ENCODE measurements at places on chromosomes 4 and X. TPM values are rescaled to one million over a fixed set of nuclear protein-coding genes. Genes with fewer than 3 reads are reported as not detected.

GAGE1 gene
- total RNA-seq, result not detected

ZMYM3 gene
- 8.5 TPM for total RNA-seq

AMTN gene
- total RNA-seq, result not detected

HMGB2 gene
- total RNA-seq, result 85.0 TPM

CLCN4 gene
- total RNA-seq, result 0.84 TPM

TXLNG gene
- 8.5 TPM for total RNA-seq

RTL3 gene
- not detected for total RNA-seq

NUDT11 gene
- total RNA-seq, result 0.96 TPM

RS1 gene
- not detected for total RNA-seq

RLIM gene
- total RNA-seq, result 21.6 TPM

TMEM31 gene
- not detected for total RNA-seq

TSPAN6 gene
- total RNA-seq, result 36.4 TPM

MUC7 gene
- total RNA-seq, result not detected

DNA sequence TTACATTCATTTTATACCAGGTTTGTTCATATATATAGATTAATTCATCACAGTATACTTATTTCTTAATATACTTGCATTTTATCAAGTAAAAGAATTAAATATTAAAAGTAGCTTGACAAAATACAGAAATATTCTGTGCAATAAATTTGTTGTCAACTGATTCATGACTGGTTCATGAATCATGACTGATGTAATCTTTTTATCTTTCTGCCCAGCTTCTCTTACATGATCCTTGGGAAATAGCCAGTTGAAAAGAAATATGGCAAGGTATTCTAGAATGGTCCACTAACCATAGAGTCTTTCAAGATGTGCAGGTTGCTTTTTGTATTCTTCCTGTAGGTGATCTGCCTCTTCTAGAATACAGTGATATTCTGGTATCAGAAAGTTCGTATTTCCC is 4.2 kb upstream of the CCNA2 start:
- no peak for ATAC-seq

DNA sequence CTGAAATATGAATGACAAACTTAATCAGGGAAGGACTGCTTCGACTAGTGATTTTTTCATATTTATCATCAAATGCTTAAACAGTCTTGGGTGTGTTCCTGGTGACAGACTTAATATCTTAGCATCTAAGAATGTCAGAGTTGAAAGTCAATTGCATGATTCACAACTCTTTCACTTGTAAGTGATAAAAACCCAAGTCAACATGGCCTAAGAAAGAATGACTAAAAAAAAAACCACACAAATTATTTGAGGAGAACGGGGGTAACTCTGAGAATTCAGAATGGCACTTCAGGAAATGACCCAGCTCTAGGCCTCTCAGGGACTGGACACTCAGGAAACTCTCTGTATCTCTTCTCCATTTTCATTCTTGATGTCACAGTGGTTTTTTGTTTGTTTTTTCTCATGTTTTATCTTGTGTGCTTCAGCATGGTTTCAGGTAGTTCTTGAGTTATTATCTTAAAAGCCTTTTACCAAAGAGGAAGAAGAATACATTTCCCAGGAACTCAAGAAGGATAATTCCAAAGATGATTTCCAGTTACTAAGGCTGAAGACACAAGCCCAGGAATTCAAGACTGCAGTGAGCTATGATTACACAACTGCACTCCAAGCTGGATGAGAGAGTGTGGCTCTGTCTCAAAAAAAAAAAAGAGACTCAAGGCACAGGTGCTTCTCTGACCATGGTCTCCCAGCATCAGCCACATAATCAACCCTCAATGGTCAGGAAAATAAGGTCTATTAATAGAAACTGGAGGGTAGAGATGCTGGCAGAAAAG is 1697.8 kb upstream of the IGFBP7 start:
- no peak for ATAC-seq

DNA sequence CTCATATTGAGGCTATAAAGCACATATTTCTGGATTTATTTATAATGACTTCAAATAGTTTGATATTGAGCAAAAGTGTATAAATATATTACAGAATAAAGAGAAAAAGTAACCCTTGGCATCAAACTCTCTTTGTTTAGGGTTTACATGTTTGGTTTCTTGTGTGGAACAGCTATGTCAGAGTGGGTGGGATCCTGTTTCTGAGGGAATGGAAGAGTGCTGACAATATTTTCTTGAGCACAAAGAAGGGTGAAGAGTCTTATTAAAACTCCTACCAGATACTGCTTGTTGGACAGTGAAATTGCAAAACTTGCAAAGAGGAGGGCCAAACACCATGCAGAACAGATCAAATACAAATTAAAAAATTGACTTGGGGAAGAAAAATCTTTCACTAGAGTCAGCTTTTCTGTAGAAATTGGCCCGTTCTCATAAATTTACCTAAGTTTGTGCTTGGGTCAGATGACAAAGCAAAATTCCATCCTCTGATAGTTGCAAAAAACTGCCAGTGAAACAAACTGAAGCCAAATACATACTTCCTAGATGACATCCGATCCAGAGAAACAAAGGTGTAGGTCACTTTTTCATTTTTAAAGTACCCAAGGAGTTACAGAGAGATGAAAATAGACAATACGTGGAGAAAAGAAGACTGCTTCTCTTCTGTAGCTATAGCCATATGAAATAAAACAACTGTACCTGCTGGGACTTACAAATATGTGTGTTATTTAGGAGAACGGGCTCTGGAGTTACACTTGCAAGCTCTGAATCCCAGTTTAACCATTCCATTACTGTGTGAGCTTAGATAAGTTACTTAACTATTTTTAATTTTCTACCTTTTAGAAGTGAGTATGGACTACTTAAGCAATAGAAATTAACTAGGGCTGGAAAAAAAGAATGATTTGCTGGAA is 133.3 kb downstream of the MAML3 start:
- no peak for ATAC-seq

GRCh38 chrX:112355931-112356330 is 273.4 kb upstream of the TRPC5 start:
- no peak for ATAC-seq

- no peak for ATAC-seq
These were observed 312.8 kb downstream of the TENM3 start for GRCh38 chr4:182555997-182556418.

- ATAC-seq, result no peak
These were observed 50.2 kb downstream of the JAKMIP1 start for GRCh38 chr4:6150046-6150735.

DNA sequence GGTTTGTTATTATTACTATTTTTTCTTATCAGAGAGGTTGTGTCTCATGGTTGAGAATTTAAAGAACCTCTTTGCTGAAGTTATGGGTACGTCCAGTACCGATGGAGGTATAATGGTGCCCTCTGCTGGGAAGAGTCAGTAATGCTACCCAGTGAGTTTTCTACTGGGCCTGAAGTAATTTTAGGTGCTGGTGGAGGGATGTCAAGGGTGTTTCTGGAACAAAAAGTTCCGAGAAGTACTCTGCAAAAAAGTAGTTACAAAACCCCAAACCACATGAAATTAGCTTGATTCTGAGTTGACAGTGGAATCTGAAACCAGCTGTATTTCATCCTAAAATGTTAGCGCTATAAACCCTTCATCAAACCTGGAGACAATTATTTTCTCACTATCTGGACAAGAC is 102.5 kb upstream of the MID1 start:
- peak; percentile 63 for ATAC-seq

GRCh38 chrX:14022019-14022418 is 7.7 kb downstream of the GEMIN8 start:
- ATAC-seq, result no peak

DNA sequence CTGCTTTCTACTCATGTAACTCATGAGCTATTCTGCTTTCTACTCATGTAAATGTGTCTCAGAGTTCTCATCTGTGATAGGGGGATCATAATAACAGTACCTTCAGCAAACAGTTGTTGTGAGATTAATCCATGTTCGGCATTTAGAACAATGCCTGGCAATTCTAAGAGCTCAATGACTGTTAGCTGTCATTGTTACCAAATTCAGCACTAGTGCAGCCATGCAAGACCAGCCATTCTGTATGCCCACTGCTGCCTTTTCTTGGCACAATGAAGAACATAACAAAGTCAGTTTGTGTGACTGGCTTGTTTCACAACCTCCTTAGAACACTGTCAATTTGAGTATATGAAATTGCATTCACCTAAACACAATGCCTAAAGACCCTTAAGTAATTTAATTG is 163.2 kb downstream of the ANK2 start:
- ATAC-seq, result no peak

DNA sequence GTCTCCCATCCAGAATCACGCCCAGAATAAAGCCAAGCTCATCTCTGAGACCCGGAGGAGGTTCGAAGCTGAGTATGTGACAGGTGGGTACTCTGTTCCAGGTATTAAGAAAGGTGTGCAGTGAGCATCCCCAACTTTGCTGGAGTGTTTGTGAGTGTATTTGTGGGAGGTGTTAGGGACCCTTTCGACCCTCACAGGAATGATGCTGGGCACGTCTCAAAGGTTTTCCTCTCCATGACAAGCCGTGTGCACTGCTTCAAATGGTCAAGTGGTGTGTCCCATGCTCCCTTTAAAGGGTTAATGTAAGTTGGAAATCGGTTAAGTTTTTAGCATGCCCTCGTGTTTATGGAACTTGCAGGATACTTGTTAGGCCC is 442 bp downstream of the MOSPD2 start:
- ATAC-seq, result no peak

DNA sequence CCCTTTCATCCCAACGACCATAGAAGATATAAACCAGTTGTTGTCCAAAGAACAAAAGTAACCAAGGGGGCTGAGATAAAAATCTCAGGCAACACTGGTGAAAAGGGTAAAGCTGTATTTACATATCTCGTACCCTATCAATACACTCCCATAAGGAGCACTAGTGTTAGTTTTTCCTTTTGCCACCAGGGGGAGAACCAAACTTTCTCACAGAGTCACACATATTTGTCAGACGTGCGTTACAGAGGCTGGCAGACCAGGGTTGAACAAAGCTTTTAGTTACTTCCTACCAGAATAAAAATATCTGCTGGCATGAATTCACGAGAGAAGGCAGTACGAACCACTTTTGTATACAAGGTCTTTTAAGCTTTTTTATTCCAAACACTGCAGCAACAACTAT is 88.3 kb downstream of the AMELX start:
- peak; percentile 60 for ATAC-seq

DNA sequence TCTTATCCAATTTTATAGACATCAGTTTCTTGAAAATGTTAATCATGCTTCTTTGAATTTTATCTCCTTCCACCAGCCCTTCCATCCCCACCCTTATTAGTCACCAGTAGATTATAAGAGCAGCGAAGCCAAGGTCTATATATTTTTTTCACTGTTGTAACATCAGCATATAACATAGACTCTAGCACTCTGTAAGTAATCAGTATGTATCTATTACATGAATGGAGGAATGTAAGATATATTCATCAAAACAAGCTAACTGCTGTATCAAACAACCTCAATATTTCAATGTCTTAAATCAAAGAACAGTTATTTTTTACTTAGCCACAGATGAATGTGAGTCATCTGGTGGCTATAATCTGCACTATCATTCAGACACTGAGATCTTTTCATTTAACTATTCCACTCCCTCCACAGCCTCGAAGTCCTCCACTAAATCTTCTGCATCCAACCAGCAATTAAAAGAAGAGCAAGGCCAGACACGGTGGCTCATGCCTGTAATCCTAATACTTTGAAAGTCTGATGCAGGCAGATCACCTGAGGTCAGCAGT is 178.9 kb downstream of the CENPC start:
- no peak for ATAC-seq

GRCh38 chrX:13472975-13473374 is 96.4 kb upstream of the EGFL6 start:
- no peak for ATAC-seq

- ATAC-seq, result no peak
These were observed 12.0 kb downstream of the BST1 start for GRCh38 chr4:15714646-15715435.

DNA sequence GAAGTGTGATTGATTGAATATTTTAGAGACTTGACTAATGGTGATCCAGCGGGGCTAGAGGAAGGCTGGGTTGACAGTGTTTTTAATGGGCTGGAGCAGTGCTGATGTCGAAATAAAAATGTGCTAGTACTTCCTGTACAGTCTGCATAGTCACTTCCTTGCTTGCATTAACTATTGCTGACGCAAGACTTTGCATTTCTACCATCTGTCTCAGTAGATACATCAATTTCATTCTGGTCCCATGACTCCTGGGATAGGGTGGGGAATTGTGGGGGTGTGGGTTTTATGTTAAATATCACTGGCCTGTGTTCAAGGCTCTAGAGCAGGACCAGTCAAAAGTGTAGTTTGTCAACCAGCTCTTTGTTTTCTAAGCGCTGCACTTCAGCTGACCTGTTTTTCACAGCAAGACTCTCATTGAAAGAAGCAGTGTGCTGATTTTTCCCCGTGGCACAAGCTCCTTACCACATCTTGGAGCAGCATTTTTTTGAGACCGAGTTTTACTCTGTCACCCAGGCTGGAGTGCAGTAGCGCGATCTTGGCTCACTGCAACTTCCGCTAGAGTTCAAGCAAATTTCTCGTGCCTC is 35.2 kb upstream of the PHEX start:
- ATAC-seq, result peak; percentile 64

DNA sequence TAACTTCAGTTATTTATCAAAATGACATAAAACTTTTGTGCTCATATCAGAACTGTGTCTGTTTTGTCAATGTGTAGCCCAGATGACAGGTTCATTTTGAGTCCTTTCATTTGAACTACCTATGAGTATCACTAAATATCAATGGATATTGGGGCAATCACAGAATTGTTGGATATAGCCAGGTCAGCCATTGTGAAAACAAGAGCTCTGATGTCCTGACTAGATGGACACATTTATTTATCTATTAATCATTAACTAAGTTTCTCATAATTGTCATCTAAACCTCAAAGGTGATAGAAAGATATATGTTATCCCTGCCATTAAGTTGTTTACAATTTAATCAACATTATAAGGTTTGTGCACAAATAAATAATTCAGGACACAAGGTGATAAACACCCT is 638.3 kb upstream of the GRIA3 start:
- no peak for ATAC-seq

DNA sequence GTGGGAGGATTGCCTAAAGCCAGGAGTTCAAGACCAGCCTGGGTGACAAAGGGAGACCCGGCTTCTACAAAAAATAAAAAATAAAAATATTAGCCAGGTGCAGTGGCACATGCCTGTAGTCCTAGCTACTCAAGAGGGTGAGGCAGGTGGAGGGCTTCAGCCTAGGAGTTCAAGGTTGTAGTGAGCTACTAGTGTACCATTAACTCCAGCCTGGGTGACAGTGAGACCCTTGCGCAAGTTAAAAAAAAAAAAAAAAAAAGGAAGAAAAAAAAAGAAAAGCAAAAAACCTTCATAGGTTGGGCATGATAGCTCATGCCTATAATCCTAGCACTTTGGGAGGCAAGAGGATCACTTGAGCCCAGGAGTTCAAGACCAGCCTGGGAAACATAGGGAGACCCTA is 5.8 kb downstream of the SCLT1 start:
- ATAC-seq, result no peak

GRCh38 chr4:10080589-10081217 is 35.9 kb downstream of the WDR1 start:
- no peak for ATAC-seq

DNA sequence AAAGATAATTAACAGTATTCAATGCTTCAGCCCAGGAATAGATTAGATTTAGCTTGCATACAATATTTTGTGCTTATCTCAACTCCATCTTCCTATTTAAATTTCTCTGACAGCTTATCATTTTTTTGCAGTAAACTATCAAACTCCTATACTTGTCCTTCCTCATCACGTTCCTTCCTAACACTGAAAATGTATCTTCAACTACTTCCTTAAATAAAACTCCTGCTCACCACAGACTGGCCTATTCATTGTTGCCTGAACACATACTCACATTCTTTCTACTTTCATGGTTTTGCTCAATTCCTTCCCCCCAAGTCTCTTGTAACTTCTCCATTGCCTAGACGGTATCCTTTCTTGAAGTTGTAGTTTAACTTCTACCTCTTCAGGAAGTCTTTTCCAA is 28.5 kb upstream of the PTPN13 start:
- no peak for ATAC-seq

Data from esophagus mucosa (tissue), 1 donor.